Stimulated activated naive CD4-positive, alpha-beta T cell treated with Interleukin-2 at 50 U/mL for 16 hours (primary cell): ENCODE measurements at places on chromosomes 13 and 19.

DNA sequence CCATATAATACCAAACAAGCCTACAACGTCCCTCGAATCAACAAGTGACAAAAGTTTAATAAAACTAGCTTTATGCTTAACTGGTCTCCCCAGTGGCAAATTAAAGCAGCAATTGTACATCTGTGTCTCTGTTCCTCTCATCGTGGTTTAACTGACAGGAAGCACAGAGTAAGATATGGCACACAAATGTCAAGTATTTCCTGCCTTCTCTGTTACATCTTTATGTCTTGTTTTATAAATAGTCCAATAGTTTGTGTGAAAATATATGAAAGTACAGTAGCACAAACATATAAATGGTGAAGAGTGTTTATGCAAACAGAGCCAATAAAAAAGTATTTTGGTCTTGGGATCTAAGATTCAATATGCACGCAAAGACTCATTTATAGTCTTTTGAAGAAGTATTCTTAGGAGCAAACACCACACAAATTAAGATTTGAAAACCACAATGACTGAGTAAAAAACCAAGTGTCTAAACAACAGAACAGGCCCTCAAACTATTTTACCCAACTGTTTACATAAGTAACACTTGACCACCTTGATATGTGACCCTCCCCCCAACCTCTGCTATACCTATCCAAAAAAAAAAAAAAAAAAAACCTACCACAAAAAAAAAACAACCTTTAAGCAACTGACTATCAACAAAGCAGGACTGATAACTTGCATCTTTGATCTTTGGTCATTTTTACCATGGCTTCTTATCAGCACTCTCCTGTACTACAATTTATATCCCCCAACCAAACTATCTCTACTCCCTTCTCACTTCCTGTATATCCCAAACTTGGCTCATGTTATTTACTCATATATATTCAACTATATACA is 14.0 kb downstream of the ELF1 start:
- DNase-seq = no peak

DNA sequence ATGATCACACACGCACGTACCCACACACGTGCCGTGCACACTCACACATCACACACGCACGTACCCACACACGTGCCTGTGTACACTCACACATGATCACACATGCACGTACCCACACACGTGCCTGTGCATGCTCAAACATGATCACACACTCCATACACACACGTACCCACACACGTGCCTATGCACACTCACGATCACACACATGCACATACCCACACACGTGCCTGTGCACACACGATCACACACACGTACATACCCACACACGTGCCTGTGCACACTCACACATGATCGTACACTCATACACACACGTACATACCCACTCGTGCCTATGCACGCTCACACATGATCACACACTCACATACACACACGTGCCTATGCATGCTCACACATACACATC is 86.8 kb downstream of the RAB20 start:
- DNase-seq = no peak

DNA sequence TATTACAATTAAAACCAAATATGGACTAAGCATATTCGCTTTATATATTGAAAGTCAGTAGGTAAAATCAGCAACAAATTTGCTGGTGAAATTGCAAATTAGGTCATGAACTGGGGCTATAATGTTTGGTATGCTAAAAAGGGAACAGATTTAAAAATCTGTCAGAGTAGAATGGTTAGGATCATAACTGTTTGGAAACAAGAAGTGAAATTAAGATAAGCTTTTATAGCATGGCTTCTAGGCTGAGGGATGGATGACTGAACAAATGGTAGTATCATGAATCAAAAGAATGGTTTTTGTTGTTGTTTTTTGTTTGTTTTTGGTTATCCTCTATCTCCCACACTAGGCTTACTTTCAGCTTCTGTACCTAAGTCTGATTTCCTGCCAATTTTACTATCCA is 1090.4 kb downstream of the PCDH9 start:
- no peak for DNase-seq

DNA sequence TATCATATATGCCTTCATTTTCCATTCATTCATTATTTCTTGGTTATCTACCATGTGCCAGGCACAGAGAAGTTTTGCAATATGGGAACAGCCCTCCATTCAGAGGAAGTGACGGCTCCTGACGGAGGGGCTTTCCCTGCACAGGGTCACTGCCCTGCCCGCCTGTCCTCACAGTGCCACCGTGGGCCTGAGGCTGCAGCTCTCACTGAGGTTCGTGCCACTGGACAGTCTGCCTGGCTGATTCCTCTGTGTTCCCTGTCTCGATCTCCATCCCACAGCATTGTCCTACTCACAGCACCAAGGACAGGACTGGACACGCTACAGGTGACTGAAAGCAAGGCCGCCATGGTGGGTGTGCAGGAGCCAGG is 92.7 kb downstream of the TSHZ3 start:
- no peak for DNase-seq

DNA sequence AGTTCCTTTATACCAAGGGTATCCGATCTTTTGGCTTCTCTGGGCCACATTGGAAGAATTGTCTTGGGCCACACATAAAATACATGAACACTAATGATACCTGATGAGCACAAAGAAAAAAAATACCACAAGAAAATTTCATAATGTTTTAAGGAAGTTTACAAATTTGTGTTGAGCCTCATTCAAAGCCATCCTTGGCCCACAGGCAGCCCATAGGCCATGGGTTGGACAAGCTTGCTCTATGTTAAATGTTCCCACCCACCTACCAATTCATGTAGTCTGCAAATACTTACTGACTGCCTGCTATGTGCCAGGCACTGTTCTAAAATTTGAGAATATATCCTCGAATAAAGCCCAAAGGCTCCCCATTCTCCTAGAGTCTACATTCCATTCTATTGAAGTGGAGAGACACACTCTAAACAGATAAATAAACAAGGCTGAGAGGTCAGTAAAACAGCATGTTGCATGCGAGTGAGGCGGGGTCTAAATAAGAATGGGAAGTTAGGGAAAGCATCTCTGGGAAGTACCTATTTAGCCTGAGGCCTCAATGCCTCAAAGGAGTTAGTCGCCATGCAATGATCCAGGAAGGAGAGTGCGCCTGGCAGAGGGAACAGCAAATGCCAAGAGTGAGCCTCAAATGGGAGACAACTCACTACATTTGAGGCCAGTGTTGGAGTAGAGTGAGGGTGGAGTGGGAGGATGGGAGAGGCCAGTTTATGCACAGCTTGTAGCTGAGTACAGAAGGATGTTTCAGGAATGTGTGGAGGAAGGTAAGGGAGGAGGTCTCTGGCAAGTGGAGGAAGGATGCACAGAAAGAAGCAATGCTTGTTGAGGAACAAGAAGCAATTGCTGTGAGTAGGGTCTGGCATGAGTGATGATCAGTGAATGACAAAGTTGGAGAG is 52.5 kb upstream of the CLDN10 start:
- no peak for DNase-seq

GRCh38 chr13:31807090-31807541 is 67.8 kb downstream of the RXFP2 start:
- peak; percentile 14 for DNase-seq

- DNase-seq = peak; percentile 94
These were observed 744 bp downstream of the UHRF1 start for GRCh38 chr19:4909897-4910593.

DNA sequence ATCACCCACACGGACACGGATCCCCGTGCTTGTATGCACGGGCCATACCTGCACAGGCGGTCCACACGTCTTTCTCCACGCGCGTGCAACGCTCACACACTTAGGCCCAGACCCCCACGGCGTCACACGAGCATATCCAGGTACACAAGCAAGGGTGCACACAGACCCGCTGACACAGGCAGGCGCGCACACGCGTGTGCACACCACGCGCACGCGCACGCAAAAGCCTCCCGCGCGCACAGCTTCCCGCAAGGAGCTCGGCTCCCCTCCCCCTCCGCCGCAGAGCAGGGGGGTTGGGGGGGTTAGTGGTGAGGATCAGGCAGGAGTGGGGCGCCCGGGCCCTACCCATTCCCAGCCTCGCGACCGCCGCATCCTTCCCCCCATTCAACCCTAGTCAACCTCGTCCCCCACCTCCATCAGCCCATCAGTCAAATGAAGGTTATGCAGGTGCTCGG is 407 bp downstream of the RAB3A start:
- peak; percentile 57 for DNase-seq

- DNase-seq = no peak
These were observed 237.7 kb upstream of the IPO5 start for GRCh38 chr13:97715763-97716162.

DNA sequence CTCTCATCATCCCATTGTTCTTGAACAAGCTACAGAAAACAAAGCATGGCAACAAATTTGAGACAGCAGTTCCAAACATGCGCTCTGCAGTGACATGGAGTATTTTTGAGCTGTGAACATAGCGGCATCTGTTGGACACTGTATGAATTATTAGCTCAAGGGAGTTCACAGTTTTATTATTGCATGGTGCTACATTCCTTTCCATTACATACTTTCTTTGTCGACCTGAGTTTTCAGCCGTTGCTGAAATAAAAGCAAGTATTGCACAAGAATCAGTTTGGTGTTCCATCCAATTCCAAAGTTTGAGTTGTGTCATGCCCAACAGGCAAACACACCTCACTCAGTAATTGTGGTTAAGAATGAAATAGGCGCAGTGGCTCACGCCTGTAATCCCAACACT is 30.1 kb upstream of the METTL21C start:
- no peak for DNase-seq
